ENCODE measurements at places on chromosomes 2 and 18.

DNA sequence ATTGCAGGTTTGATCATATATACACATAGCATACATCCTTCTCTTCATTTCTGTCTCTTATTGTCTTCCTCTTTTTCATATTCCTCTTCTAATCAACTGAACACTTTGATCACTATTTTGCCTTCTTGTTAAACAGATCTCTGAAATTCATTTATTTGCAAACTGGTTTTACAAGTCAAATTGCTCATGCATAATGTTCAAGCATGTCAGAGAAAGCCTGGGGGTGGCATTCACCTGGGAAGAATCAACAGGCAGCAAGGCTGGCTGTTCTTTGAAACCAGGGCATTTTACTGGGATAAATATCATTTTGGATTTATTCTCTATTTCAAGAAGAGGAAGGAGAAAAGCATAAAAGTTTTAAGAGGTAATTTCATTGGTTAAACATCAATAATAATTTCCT is 66.9 kb upstream of the LRATD1 start:
- H3K36me3 ChIP-seq = no peaks in the 10 kb centered on the region
- no peaks in the 10 kb centered on the region for H3K27me3 ChIP-seq
- no peak for DNase-seq

DNA sequence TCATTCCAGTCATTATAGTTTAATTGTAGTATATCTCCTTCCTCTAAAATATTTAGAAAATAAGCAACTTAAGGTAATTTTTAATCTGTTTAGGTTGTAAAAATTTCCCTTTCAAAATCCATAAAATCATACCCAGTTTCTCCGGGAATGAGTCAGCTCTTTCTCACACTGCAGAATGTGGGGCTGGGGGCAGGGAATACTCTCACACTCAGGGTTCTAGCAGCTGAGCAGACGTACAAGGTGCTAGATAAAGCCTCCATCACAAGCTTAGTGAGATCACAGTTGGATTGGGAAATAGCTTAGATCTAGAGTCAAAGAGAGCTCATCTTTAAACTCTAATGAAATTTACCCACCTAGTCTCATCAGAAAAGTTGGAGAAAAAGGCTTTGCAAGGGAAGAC is 79.9 kb upstream of the FAM237A start:
- H3K27ac ChIP-seq = no peak overlapping the region
- H3K4me1 ChIP-seq = no peaks in the 10 kb centered on the region
- no peaks in the 10 kb centered on the region for H3K36me3 ChIP-seq
- H3K27me3 ChIP-seq = peaks cover 2% of the 10 kb centered on the region
- no peak overlapping the region for H3K4me3 ChIP-seq
- no peak for DNase-seq

DNA sequence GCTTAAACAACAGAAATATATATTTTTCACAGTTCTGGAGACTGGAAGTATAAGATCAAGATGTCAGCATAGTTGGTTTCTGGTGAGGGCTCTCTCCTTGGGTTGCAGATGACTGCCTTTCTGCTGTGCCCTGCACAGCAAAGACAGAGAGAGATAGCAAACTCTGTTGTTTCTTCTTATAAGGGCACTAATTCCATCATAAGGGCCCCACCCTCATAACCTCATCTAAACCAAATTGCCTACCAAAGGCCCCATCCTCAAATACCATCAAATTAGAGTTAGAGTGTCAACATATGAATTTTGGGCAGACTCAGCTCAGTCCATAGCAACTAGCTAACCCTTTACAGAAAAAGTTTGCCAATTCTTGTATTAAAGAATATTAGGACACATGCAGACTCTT is 94.0 kb upstream of the TLK1 start:
- H3K36me3 ChIP-seq = no peaks in the 10 kb centered on the region
- H3K27me3 ChIP-seq = no peaks in the 10 kb centered on the region
- H3K4me3 ChIP-seq = no peak overlapping the region
- DNase-seq = no peak
- no peak overlapping the region for H3K27ac ChIP-seq
- H3K4me1 ChIP-seq = peaks cover 4% of the 10 kb centered on the region

- no peak for DNase-seq
These were observed 297.2 kb downstream of the NDUFA10 start for GRCh38 chr2:239727776-239728600.

GRCh38 chr2:120410487-120410886 is 64.6 kb downstream of the INHBB start:
- no peak overlapping the region for H3K27ac ChIP-seq
- peaks cover 11% of the 10 kb centered on the region for H3K27me3 ChIP-seq
- no peak overlapping the region for H3K4me3 ChIP-seq
- DNase-seq = no peak

DNA sequence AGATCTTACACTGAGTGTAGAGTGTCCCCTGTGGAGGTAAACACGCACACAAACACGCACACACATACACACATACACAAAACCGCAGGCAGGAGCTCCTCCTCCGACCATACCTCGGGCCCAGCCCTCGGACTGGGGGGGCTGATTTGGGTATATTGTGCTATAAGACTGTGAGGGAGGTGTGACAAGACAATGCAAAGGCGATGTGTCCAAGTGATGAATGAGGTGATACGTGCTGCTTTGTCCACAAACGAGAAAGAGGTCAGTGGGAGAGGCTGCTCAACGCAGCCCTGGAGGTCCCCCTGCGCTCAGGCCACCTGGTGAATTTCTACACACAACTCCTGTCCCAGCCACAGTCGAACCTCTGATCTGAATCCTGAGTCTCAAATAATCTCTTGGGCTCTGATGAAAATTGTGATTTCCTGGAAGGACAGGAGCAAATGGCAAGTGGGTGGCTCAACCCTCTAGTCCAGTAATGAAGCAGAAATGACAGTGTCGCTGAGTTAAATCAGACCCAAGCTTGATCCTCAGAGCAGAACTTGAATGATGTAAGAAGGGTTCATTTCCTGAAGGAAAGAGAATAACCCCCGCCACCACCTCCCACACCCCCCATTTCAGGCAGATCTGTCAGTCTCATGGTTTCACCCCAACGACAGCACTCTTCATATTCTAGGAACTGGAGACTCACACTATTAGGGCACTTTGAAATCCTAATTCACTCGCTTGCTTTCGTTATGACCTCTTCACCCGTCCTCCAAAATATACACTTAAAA is 48.9 kb upstream of the ASXL2 start:
- H3K4me3 ChIP-seq = no peak overlapping the region
- no peak for DNase-seq
- no peaks in the 10 kb centered on the region for H3K4me1 ChIP-seq
- H3K27ac ChIP-seq = no peak overlapping the region

- no peaks in the 10 kb centered on the region for H3K36me3 ChIP-seq
- H3K4me3 ChIP-seq = no peak overlapping the region
- H3K27ac ChIP-seq = no peak overlapping the region
- no peak for DNase-seq
- peaks cover 3% of the 10 kb centered on the region for H3K27me3 ChIP-seq
These were observed 7.1 kb downstream of the TMEM247 start for GRCh38 chr2:46486436-46486835.

DNA sequence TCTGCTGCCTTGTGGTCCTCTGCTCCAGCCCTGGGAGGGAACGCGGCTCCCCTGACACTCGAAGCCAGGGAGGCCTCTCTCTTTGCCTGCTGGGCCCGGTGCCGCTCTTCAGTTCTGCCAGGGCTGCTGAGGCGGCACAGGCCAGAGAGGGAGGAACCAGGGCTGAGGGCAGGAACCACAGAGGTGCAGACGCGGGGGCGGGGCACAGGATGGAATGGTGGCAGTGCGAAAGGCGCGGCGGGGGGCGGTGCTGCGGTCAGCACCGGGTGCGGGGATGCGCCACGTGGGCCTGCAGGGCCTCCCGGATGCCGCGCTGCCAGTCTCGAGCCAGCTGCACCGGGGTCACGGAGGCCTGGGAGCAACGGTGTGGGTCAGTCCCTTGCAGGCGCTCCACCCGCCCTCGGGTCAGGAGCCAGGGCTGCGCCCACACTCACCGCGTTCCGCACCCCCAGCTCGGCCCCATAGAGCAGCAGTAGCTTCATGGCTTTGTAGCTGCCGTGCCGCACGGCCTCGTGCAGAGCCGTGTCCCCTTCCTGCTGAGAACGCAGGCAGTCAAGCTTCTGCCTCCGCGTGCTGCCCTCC is 4.4 kb downstream of the ANKRD23 start:
- no peaks in the 10 kb centered on the region for H3K27me3 ChIP-seq
- H3K36me3 ChIP-seq = peaks cover 5% of the 10 kb centered on the region
- DNase-seq = peak; percentile 73
- peak overlapping the region; percentile 62 for H3K4me3 ChIP-seq
- H3K27ac ChIP-seq = peak overlapping the region; percentile 81

DNA sequence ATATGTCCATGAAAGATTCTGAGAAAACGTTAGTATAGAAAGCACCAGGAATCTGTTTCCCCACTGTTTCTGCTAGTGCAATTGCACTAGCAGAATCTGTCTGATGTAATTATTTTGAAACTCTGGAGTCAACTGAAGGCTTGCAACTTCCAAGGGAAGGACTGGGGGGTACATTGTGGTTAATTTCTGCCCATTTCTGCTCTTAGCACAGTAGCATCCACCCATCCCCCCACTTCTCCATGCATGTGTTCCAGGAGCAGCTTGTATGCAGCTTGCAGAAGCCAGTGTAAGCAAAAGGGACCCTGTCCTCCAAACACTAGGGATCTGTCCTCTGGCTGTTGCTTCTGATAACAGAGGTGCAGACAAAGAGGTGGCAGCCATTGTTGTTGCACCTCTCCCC is 74.4 kb downstream of the CRACDL start:
- H3K4me3 ChIP-seq = no peak overlapping the region
- peaks cover 4% of the 10 kb centered on the region for H3K36me3 ChIP-seq
- H3K27me3 ChIP-seq = peaks cover 2% of the 10 kb centered on the region
- H3K27ac ChIP-seq = no peak overlapping the region
- no peaks in the 10 kb centered on the region for H3K4me1 ChIP-seq

DNA sequence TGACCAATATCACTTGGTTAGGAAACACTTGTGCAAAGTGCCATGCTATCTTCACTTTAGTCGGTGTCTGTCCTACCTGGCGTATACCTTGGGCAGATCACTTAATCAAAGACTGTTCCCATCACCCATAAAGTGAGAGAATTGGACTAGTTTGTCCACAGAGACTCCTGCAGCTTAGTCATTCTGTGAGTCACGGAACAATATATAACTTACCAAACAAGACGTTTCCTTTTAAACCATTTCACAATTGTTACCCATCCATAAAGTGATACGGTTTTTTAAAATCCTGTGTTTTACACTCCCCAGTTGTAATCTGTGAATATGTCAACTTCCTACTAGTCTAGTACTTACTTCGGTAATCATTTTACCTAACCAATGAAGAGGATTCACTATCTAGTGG is 499.3 kb upstream of the SMIM21 start:
- H3K4me1 ChIP-seq = no peaks in the 10 kb centered on the region
- no peaks in the 10 kb centered on the region for H3K36me3 ChIP-seq
- no peaks in the 10 kb centered on the region for H3K27me3 ChIP-seq
- H3K4me3 ChIP-seq = no peak overlapping the region
- DNase-seq = no peak
- H3K27ac ChIP-seq = no peak overlapping the region

GRCh38 chr18:57497372-57498294 is 62.5 kb downstream of the ONECUT2 start:
- no peaks in the 10 kb centered on the region for H3K36me3 ChIP-seq
- DNase-seq = no peak
- H3K4me3 ChIP-seq = no peak overlapping the region
- peaks cover 2% of the 10 kb centered on the region for H3K27me3 ChIP-seq
- H3K4me1 ChIP-seq = no peaks in the 10 kb centered on the region
- H3K27ac ChIP-seq = no peak overlapping the region

DNA sequence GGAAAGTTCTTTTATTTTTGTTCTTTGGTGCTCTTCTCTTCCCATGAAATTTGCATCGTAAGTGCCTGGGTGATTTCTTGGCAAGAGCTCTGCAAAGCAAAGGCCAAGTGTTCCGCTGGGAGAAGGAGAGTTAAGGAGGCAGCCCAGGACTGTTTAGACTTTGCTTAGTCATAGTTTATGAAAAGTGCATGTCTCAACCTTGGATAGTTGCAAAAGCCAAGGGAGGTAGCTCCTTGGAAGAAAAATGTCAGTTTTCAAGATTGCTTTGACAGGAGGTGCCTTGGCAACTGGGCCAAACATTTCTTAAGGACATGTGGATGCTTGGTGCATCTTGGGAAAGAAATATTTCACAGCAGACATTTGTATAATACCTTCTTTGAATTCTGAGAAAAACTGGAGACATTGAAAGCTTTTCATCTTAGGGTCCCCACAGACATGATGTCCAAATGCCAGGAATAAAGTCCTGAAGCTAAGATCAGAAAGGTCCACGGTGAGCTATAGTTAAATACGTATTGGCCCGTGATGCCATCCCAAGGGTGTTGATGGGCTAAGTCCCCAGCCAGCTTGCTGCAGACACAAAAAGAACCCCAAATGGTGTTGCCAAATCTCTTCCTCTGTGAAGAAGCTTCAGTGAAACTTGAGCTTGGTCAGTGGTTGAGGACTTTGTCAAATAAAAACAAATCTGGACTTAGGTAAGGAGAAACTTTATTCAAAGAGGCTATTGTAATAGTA is 96.3 kb upstream of the THUMPD2 start:
- H3K4me3 ChIP-seq = no peak overlapping the region
- H3K36me3 ChIP-seq = no peaks in the 10 kb centered on the region
- H3K27ac ChIP-seq = no peak overlapping the region
- peaks cover 2% of the 10 kb centered on the region for H3K27me3 ChIP-seq
- DNase-seq = no peak

- no peak overlapping the region for H3K4me3 ChIP-seq
- H3K27me3 ChIP-seq = peaks cover 9% of the 10 kb centered on the region
- no peak for DNase-seq
- H3K4me1 ChIP-seq = no peaks in the 10 kb centered on the region
These were observed 49.4 kb downstream of the ETAA1 start for GRCh38 chr2:67446491-67446911.

GRCh38 chr2:20438334-20439192 is 8.3 kb upstream of the RHOB start:
- peaks cover 2% of the 10 kb centered on the region for H3K36me3 ChIP-seq
- no peak for DNase-seq
- H3K27ac ChIP-seq = no peak overlapping the region
- peaks cover 12% of the 10 kb centered on the region for H3K27me3 ChIP-seq
- H3K4me3 ChIP-seq = no peak overlapping the region

- H3K27me3 ChIP-seq = no peaks in the 10 kb centered on the region
- no peak overlapping the region for H3K4me3 ChIP-seq
- H3K27ac ChIP-seq = no peak overlapping the region
- peaks cover 10% of the 10 kb centered on the region for H3K4me1 ChIP-seq
- H3K36me3 ChIP-seq = peaks cover 7% of the 10 kb centered on the region
These were observed 218.7 kb downstream of the ARHGAP15 start for GRCh38 chr2:143347901-143348414.

GRCh38 chr2:190723397-190724090 is 74.7 kb downstream of the NAB1 start:
- no peaks in the 10 kb centered on the region for H3K36me3 ChIP-seq
- DNase-seq = no peak
- peaks cover 4% of the 10 kb centered on the region for H3K4me1 ChIP-seq
- H3K4me3 ChIP-seq = no peak overlapping the region
- H3K27me3 ChIP-seq = peaks cover 2% of the 10 kb centered on the region

DNA sequence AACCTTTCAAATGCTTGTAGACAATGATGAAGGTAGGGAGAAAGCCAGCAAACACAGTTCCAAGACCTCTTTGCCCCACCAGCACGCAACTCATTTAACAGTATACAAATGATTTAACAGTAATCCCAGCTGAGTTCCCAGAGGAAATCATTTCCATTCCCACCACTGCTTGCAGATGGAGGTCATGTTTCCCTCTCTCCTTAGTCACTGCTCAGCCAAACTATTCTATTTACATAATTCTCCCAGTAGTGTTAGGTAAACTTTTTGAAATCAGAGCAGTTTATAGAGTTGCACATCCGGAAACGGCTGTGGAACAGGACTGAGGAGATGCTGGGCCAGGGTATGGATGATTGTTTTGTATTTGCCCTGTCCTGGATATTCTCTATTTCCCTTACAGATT is 328.5 kb downstream of the FIGN start:
- no peak overlapping the region for H3K4me3 ChIP-seq
- no peak for DNase-seq
- H3K27ac ChIP-seq = no peak overlapping the region
